ENCODE measurements at places on chromosomes 16 and 17.

- no peak for DNase-seq
Observed at GRCh38 chr17:846901-847843, 65.0 kb downstream of the MRM3 start.

GRCh38 chr17:37274461-37274860 is 101.3 kb upstream of the C17orf78 start:
- DNase-seq: no peak

- DNase-seq: no peak
Observed at GRCh38 chr16:86978445-86979030, 338.7 kb downstream of the C16orf95 start.

- DNase-seq: no peak
Observed at GRCh38 chr17:1649844-1650501, at the start of gene RILP. TSS of gene RILP (minus strand) at chr17:1649866. CDS start at chr17:1649804, 62 bp downstream.

- DNase-seq: no peak
Observed at GRCh38 chr17:19737305-19738072, 10.6 kb downstream of the ALDH3A1 start.

- DNase-seq: no peak
Observed at GRCh38 chr17:29240968-29241963, 5.4 kb upstream of the CRYBA1 start.

DNA sequence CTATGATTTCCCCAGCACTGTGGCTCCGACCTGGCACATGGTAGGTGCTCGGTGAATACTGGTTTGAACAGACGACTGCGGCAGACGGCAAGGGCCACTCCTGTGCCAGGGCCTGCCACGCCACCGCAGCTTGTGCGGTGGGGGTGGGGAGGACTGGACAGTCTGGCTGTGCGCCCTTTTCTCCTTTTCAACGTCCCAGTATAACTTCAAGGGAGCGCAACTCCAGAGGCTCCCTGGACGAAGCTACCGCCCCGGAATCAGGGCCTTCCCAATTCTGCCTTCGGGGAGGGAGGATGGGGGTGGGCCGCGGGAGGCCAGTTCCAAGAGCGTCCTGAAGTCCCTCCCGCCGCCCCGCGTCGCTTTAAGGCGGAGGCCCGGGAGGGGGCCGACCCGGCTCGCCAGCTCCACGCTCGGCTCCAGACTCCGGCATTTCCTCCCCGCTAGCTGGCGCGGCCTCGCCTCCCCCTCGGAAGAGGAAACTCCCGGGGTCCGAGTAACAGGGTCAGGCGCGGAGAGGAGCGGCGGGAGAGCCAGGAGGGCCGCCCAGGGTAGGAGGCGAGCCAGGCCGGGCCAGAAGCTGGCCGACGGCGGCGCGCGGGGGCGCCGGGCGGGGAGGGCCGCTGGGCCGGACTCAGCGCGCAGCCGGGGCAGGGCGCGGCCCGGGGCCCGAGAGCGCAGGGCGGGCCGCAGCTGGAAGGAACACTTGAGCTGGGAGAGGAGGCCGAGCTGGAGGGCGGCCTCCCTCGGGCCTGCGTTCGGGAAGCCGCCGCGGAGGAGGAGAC is at the start of gene ITPRIPL2:
Gene ITPRIPL2 (plus strand): TSS at position 388 of the 782 bp plus-strand sequence. CDS start 498 bp downstream, outside the sequence.
- no peak for DNase-seq

DNA sequence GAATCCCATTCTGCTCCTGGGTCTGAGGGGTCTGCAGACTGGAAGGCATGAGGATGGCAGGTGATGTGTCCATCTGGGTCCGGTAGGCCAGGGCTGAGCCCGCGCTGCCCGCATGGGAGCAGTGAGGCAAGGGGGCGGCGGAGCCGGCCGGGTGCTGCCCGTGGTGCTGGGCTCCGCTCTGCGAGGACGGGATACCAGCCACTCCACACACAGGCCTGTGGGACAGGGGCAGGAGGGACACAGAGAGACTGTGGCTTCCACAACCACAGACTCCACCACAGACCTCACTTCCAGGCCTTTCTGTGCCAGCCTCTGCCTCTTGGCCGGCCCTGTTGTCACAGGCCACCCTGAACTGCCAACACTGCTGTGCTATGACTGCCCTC is 25.4 kb downstream of the MAP1LC3B start:
- no peak for DNase-seq

DNA sequence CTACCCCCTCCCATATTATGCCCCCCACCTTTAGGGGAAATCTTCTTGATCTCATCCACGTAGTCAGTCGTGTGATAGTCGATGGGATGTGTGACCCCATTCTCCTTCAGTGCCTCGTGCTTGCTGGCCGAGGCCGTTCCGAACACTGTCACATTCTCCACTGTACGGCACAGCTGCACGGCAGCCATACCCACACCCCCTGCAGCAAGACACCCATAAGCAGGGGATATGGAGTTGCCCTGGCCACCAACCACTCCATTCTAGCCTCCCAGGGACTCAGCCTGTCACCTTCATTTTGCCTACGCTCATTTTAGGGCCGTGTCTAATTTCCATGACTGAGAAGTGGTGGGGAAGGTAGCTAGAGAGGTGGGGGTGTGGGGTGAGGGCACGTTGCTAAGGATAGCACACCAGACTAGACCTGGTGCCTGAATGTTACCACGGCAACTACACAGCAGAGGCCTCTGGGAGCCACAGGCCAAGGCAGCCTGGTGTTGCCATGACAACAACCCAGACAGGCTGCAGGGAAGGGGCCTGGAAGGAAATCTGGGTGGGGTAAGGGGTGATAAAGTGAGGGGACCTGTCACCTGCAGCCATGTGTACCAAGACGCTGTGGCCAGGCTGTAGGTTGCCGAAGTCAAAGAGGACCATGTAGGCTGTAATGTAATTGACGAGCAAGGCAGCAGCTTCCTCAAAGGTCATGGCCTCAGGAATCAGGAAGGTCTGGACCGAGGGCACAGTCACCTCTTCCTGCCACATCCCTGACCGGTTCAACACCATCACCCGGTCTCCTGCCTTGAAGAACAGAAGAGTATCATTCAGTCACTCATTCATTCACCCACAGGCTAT is 4.0 kb downstream of the VAT1 start:
- DNase-seq: no peak

DNA sequence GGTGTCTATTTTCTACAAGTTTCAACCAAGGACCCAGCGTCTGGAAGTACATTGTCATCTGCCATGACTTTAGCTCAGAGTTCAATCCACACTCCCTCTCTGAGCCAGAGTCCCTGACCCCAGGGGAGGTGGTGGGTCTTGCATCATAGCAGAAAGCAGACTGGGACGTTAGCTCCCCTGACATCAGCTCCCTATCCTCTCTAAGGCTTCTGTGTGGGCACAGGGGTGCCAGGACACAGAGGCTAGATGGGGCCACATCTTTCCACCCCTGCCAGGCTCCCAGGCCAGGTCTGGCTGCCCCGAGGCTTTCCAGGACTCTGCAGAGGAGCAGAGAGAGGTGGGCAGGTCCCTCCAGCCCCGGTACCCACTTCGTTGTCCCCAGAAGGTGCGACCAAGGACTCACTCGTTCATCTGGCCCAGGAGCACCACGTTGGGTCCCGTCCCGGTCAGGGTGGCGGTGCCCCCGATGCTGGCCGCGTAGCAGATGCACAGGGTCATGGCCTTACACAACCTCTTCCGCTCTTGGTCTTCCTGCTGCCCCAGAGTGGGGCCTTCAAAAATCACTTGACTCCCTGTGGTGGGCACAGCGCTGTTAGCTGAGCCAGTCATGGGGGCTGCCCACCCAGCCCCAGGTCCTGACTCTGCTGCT is 10.5 kb downstream of the SLC13A5 start:
- DNase-seq: no peak

DNA sequence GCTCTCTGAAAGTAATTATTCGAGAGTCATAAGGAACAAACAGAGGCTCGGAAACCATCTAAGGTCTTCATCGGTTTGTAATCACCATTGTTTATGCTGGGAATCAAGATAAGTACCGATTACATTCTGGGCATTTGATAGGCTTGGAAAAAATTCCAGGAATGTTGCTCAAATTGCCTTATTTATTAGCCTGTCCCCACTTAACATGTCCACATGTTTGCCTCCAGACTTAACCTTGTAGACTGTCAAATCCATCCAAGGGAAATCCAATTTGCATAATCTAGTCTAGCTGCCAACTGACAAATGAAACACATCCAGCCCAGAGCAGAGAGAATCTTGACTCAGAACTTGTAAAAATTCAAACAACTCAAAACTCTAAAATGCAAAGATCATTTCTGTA is 51.3 kb upstream of the TMC5 start:
- DNase-seq: no peak

- DNase-seq: no peak
Observed at GRCh38 chr16:13606804-13607203, 313.1 kb upstream of the ERCC4 start.

DNA sequence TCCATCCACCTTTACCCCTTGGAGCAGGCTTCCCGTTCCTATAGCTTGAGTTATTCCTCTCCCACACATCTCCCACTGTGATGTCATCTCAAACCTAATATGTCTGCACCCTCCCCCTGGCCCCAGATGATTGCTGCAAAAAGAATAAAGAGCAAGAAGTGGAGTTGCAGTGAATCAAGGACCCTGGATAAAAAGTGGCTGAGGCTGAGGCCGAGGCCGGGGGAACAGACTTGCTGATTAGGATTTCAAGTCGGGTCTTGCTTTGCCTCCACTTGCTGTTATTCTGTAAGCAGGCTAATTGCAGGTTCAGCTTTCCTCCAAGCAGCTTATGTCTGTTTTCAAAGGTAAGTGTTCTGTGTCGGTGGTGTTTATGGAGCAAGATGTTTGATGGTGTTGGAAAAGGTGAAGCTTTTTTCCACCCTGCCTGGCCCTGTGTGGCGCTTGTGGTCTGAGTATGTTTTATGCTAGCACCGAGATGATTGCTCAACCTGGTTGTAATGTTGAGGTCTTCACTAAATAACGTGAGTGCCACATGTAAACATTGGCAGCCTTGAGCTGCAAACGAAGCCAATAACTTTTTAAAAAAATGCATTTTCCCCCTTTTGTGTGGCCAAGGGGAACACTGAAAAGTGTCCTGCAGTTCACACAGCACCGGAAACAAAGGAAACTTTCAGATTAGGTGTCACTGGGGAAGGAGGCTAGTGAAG is 15.4 kb downstream of the HS3ST3B1 start:
- DNase-seq: no peak

DNA sequence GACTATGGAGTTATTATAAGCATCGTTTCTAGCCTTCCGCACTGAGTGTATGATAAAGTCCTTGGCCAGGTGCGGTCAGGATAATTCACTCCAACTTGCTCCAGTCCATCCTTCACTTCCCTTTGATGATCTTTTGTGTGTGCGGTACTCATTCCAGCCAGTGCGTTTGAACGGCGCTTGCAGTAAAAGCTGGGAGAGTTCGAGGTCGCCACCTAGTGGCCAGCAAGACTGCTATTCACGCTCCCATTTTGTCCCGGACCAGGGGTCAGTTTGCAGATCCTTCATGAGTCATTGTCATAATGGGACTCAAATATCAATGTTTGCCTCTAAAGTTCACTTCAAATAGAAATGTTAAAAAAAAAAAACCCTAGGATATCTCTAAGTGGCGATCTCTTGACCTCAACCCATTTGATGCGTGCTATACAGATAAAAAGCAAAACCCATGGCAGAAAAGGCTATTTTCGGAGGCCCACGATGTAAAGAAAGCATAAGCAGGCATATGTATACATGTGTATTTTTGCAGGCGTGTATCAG is 417.1 kb downstream of the TMEM114 start:
- no peak for DNase-seq

DNA sequence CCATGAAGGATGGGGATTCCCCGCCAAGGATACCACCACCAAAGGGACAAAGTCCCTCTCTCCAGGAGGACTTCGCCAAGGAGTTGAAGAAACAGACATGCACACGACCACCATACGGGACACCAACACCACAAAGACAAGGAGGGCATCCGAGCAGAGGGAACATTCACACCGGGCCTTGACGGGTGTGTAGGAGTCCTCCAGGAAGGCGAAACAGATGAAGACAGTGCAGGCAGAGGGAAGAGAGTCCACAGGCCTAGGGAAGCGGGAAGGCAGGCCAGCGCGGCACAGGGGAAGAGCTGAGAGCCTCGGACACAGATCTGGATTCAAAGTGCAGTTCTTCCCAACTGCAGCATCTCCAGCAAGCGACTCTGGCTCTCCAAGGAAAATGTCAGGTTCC is 10.8 kb downstream of the COTL1 start:
- no peak for DNase-seq

DNA sequence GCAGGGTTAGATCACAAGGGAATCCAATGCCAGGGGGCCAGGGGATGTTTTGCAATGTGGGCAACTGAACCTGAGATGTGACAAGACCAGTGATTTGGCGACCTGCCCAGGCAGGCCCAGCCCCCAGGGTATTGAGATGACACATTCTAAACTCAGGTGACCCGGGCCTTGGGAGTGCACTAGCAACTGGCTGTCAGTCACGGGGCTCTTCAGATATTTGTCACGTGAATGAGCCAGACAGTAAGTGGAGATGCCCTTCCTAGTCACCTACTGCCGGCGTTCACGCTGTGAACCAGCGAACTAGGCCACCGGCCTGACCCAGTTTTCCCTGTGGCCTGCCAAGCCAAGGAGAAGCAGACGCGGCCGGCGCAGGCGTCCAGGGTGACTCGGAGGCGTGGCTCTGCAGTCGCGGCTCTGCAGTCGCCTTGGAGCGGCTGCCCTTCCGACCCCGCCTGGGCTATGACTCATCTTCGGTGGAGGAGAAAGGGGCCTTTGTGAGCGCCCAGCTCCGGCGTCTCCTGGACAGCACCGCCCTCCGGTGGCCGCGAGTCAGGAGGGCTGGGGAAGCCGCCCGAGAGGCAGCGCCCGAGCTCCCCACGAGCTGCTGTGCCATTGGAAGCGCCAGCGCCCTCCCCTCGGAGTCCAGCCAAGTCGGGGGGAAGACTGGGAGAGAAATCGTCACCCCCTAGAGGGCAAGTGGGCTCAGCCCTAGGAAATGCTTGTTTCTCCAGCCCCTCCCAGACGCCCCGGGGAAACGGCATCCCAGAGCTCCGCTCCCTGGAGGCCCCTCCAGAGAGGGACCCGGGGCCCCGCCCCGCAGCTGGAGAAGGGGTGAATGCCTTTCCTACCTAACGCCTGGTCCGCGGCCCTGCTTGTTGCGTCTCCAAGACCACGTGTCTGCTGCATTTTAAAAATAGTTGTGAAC is 38.8 kb downstream of the WSB1 start:
- peak; percentile 47 for DNase-seq

DNA sequence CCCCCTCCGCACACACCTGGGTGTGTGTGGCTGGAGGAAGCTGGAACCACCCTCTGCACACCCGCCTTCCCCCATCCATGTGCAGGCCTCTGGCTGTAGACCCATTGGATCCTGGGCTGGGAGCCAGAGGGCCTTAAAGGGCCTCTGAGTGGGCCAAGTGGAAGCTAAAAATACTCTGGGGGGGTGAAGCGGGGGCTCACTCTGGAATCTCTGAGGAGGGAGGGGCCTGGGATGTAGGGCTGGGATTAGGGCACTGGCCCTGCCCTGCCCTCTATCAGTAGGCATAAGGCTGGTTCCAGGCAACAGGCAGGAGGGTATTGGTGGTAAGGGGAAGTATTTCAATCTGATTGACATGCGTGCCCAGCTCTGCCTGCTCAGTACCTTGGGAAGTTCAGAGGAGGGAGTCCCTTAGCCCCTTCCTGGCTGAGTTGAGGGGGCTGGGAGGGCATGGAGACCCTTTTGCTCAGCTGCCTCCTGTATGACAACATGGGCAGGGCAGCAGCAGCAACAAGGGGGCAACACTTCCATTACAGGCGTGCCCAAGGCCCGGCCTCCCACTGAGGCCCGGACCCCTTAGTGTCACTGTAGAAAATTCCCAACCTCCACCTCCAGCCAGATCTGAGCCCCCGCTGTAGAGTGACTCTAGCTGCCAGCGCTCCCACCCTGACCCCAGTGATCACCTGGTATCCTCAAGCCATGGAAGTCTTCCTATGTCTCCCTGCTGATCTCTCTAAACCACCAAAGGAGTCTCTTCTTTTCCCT is 5.2 kb downstream of the ITGA3 start:
- no peak for DNase-seq

All from activated naive CD4-positive, alpha-beta T cell (primary cell).